Renal pelvis (tissue), 12 donors: ENCODE measurements at places on chromosomes 12 and 14. TPM values are rescaled to one million over a fixed set of nuclear protein-coding genes. Genes with fewer than 3 reads are reported as not detected.

Gene PRICKLE1
- polyA plus RNA-seq = 47.4 TPM

Gene NTN4
- 95.5 TPM for polyA plus RNA-seq

Gene NANOG
- polyA plus RNA-seq = 0.18 TPM

Gene PRR4
- polyA plus RNA-seq = 5.9 TPM

Gene NT5DC3
- polyA plus RNA-seq = 4.1 TPM

Gene KRT84
- polyA plus RNA-seq = not detected

Gene NTF3
- 4.5 TPM for polyA plus RNA-seq

Gene KLRC4
- polyA plus RNA-seq = not detected

DNA sequence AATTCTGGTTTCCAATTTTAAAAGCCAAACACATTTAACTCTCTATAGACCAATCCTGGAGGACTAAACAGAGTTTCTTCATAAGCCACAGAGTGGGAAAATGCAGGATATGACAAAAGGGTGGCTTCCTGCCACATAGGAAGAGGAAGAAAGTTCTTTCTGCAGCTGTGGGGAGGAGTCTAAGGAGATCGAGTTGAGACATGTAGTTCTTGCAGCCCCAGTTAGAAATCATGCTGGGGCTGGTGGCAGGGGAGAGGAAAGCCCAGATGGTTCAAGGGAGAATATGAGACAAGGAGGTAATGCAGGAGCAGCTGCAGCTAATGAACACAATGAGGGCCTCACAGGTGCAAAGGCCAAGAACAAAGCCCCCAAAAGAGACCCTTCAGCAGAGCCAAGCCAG, 85.0 kb upstream of the ARID2 start:
- no peak for DNase-seq

GRCh38 chr14:28130610-28131284, 635.8 kb upstream of the FOXG1 start:
- DNase-seq = no peak

- no peak for DNase-seq
Measured at GRCh38 chr14:105075379-105076295, 10.4 kb upstream of the GPR132 start.

DNA sequence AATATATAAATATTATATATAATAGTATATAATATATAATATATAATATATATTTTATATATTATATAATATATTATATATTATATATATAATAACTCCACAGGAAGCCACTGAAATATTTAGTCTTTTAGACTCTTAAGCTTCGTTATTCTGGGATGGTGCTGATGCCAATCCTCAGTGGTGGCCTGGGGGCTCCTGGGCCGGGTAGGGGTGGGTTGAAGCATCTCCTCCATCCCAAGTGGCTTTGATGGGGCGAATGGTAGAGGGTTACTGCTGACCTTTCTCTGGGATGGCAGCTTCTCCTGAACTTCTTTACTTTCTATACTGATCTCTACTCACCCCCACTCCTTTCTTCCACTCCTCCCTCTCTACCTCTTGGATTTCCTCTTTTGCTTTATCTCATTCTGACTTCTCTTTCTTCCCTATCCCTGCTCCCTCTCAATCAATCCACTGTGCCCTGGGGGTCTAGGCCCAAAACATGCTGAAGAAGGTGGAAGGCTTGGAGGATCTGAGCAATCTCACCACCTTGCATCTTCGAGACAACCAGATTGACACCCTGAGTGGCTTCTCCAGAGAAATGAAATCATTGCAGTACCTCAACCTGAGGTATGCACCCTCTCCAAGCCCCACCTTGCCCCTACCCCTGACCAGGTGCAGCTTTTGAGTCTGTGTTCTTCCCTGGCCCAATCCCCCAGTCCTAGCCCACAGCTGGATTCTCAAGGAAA, 4.8 kb upstream of the ENO2 start:
- DNase-seq = no peak

GRCh38 chr12:93130366-93131054, 201.4 kb upstream of the EEA1 start:
- no peak for DNase-seq

DNA sequence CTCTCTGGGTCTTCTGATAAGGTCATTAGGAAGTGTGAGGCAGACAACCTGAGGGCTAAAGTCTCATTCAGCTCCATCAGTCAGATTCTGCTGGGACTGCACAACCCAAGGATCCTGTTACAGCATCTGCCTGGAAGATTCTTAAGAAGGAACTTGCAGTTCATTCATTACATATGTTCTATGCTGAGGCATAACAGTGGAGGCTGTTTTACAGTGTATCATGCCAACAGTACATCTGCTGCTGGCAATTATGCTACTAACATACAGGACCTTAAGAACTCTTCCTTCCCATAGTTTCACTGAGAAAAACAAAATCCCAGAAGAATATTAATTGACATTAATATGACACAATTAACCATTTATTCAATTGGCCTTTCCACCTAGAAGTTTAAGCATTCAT, 968.6 kb downstream of the DIO2 start:
- no peak for DNase-seq

DNA sequence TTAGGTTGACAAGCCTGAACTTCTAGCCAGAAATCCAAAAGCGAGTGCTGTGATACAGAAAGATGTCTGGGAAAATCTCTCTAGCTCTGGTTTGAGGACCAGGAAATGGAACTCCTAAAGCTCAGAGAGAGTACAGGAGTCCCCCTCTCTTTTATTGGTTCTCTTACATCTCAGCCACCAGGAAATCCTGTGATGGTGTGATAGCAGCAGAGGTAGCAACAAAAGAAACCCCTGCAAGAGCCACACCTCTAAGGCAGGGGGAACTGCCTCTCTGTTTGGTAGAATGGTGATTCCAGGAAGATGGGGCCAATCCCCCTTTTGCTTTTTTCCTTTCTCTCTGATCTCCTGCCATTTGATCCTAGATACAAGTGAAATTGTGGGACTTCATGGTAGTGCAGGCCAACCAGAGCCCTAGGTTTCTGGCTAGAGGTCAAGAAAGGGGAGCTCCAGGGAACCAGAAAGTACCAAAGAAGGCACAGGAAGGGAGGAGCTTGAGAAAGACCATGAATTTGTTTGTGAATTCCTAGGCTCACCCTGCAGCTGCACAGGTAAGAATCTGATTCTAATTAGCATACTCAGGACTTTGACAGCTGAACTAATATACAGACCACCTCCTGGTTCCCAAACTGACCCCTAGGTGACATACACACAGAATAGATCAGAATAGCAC, 88.5 kb downstream of the PAPLN start:
- DNase-seq = no peak

GRCh38 chr12:14834509-14834908, 8.8 kb downstream of the ART4 start:
- no peak for DNase-seq

- DNase-seq = no peak
Measured at GRCh38 chr14:59208224-59208814, 19.9 kb downstream of the DAAM1 start.

DNA sequence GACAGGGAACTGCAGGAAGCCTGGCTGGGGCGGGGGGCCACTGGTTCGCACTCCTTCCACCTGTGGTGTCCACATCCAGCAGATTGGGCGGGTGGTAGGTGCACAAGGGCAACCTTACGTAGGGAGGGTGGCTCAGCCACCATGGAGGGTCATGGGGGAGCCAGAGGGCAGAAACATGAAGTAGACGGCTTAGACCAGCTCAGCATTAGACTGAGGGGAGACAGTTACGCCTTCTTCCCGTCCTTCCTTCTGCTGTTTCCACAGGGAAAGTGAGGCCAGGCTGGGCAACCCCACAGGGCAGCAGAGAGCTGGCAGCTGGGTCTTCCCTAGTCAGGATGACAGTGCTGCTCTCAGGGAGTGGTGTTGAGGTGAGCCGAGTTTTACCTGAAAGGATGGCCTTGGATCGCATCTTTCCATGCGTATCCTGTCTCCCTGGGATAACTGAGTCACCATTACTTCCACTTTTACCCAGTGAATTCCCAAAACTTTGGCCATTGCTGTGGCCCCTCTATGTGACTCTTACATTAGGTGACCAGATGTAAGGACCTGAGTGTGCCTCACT, 170.0 kb upstream of the GZMB start:
- no peak for DNase-seq
